ENCODE measurements at places on chromosomes 7 and 10.
A peak's percentile ranks its signal among the peaks of the same experiment; 100 is the strongest.

- DNase-seq = no peak
Observed at GRCh38 chr7:2927592-2927991, 83.5 kb upstream of the GNA12 start.

GRCh38 chr10:77836299-77836820 lies 90.2 kb downstream of the DLG5 start:
- DNase-seq = no peak

GRCh38 chr10:57627642-57628178 lies 640.0 kb downstream of the IPMK start:
- no peak for DNase-seq

DNA sequence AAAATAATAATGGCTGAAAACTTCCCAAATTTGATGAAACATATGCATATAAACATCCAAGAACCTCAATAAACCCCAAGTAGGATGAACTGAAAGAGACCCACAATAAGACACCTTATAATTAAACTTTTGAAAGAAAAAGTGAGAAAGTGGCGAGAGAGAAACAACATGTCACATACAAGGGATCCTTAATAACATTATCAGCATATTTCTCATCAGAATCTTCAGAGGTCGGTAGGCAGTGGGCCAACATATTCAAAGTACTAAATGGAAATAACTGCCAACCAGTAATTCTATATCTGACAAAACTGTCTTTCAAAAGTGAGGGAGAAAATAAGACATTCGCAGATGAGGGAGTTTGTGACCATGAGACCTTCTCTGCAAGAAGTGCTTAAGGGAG lies 16.6 kb upstream of the CCDC6 start:
- no peak for DNase-seq

- DNase-seq = no peak
Observed at GRCh38 chr7:19177269-19177668, 32.0 kb upstream of the FERD3L start.

DNA sequence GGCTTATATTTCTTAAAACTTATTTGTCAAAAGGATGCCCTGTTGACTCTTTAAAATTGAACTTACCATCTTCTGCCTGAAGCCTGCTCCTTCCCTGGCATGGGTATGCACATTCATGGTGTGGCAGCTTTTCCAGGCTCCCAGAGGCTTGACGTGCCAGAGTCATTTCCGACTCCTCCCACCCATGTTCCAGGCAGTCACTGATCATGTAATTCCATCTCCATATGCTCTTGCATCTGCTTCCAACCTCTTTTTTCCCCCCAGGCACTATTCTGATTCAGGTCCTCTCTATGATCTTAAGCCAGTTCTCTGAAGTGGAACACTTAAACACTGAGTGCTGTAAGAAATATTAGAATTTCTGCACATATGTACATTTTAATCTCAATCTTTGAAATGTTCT lies 82.2 kb downstream of the CFAP58 start:
- DNase-seq = no peak

DNA sequence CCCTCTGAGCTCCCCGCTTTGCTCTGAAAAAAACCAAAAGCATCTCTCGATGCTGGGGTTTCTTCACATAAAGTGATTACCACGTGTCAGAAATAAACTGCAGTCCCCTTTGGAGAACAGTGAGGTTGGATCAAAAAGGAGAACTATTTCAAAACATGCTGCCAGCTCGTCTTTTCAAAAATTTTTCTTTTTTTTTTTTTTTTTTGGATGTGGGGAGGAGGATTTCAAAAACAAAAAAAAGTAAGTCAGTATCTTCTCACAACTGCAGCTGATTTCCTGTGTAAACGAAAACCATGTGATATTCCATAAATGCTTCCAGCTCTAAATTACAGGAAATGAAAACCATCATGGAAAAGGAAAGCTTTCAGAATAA lies 155.0 kb upstream of the LYZL2 start:
- DNase-seq = no peak

DNA sequence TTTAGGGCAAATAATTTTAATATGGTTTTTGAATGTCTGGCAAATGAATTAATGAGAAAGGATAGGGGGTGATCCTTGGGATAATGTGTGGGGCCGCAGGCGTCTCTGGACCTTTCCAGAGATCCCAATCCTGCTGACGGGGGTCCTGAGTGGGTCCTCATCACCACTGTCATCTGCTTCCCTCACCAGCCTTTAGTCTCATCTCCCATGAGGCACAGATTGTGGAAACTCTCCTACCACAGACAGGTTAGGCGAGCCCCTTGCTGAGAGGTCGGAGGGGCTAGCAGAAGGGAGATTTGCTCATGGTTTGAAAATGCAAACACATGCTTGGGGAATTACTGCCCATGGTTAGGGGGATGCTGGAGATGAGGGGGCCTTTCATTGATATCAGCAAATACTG lies 484.6 kb downstream of the RPS24 start:
- no peak for DNase-seq

DNA sequence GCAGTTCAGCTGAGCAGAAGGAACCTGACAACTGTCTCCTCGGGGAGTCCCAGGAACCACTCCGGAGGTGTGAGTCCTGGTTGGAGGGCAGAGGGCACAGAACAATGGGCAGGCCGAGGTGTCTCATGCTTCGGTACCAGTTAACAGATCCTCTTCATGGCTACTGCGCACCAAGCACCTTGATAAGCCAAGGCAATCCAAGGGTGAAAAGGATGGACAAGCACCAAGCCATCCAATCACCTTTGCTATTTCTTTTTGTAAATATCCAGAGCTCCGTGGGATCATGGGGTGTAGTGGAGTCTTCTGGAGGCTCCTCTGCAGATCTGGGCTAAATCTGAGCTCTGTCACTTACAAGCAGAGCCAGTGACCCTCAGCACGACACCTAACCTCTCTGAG lies 233.5 kb downstream of the WDR11 start:
- DNase-seq = no peak

DNA sequence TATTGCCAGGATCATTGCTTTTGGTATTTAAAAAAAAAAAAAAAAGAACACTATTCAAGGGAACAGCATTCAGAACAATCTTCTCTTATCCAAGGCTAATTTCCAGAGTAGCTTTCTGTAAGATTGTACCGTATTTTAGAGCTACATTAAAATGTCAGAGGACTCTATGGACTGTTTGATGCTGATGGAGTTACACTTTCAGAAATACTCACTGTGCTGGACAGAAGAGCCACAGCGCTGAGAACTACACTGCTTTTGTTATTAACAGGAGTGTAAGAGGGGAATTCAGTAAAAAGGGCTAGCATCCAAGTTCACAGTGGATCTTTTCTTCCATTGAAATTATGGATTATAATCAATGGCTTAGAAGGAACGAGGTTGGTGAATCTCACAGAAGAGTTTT lies 247.7 kb downstream of the AHR start:
- DNase-seq = no peak

DNA sequence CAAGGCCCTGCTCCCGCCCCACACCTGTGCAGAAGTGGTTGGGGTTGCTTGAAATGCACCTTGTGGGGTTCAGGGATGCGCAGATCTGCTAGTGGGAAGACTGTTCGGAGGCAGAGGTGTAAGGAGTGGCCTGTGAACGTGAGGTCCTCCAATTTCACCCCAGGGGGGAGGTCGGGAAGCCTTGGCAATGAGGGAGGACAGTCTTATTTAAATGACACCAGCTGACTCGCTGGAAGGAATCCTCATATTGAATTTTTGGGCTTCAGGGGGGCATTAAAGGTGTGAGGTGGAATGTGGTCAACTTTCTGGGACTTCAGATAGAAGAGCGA lies 218.8 kb upstream of the CELF2 start:
- no peak for DNase-seq

GRCh38 chr10:71475243-71475871 lies 78.6 kb downstream of the CDH23 start:
- no peak for DNase-seq

DNA sequence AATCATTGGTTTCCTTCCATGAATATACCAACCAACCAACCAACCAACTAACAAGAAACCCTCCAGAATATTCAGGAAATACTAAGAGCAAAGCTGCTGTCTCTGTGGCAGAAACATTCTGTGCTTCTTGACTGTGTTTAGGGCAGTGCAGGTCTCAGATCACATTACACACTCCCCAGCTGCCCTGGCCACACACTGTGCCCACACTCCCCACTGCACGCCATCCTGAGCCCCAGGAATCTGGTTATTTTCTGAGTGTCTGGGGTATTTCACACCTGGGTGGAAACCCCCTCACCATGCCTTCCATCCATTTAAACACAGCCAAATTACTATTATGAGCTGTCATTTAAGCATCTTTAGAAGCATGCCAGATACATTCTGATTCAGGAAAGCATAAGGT lies 183.7 kb upstream of the ANK3 start:
- peak; percentile 80 for DNase-seq

DNA sequence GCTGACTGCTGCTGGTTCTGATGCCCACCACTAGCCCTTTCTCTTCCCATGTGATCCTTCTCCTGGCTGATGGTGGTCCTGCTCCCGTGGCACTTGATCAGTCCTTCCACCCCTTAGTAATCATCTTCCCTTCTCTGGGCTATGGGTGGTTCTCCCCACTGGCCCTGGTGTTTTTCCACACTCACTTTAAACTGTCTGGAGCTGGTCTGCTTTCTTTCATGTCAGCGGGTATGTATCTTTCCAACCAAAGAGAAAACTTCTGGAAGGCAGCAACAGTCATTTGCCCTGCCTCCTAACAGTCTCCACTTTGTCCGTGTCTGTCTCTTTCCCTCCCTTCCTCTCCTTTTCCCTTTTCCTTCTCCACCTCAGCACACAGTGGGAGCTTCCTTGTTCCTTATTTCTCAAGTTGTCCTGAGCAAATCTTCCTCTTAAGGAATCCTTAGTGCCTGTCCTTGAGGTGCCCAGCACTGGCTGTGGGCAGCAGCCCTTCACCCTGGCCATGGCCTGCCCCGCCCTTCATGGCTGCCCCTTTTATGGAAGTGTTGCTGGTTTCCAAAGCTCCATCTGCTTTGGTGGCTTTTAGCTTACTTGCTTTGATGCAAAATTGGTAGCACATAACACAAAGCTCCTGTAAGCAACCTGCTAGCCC lies 189.0 kb downstream of the TCF7L2 start:
- DNase-seq = no peak

DNA sequence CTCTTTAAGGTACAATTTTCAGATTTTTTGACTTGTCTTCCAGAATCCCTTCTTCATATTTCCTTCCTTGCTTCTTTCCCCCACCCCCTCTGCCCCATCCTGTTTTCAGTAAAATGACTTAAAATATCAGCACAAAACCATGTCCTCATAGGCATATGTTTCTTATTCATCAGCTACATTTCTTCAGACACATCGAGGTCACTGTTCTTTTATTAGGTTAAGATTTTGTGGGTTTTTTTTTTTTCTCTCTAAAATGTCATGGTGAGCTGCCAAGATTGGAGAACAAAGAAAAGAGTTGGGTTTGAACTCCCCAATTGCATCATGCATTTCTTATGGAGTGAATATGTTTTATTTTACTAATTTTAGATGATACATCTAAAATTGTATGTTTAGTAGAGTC lies 35.8 kb downstream of the LAMB4 start:
- DNase-seq = no peak

GRCh38 chr7:120370954-120371353 lies 98.0 kb downstream of the KCND2 start:
- no peak for DNase-seq

DNA sequence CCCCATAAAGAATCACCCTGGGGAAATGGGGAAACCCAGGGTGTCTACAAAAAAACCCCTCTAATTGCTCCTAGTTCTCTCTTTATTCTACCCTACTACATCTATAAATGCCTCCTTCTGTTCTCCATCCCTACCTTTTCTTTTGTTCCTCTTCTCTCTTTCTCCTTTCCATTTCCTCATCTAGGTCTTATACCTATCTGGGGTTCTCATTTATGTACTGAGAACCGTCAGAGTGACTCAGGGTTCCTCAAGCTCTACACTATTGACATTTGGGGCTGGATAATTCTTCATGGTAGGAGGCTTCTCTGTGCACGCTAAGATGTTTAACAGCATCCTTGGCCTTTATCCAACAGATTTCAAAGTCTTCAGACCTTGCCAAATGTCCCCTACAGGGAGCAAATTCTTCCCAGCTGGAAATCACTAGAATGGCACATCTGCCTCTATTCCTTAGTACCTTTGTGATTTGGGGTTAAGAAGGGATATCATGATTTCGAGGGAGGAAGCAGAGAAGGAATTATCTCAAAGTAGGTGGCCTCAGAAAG lies 137.4 kb upstream of the PTN start:
- DNase-seq = no peak

- no peak for DNase-seq
Observed at GRCh38 chr7:104176332-104176731, 31.5 kb downstream of the ORC5 start.

- no peak for DNase-seq
Observed at GRCh38 chr7:140542228-140542603, 62.9 kb upstream of the MKRN1 start.

DNA sequence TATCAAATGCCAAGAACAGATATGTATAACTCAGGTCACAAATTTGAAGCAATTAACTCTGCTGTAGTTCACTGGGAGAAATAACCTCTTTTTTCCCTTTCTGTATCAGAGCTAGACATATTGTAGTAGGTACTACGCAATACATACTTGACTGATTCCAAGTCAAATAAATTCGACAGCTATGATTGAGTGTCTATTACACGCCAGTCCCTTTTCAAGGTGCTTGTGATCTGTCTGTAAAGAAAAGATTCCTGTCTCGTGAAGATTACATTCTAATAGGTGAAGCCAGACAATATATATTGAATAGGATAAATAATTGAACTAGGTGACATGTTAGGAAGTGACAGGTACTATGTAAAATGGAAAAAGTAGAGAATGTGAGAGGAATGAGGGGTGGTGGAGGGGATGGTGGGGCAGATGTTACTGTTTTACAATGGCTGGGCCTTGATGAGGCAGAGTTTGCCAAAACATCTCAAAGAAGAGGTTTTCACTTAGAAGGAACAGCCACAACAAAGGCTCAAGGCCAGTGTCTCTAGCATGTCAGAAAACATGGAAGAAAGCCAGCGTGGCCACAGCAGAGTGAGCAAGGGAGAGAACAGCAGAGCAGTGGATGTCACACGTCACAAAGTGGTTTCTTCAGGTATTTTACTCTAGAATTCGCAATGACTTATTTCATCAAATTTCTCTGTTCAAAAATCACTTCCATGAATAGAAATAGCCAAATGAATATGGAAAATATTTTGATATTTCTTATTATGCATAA lies 282.6 kb upstream of the CACNA2D1 start:
- no peak for DNase-seq

GRCh38 chr10:4834898-4835405 lies 8.9 kb downstream of the AKR1E2 start:
- no peak for DNase-seq

GRCh38 chr7:134353411-134353810 lies 36.7 kb upstream of the SLC35B4 start:
- DNase-seq = no peak

GRCh38 chr10:2972216-2972615 lies 95.1 kb upstream of the PFKP start:
- no peak for DNase-seq

DNA sequence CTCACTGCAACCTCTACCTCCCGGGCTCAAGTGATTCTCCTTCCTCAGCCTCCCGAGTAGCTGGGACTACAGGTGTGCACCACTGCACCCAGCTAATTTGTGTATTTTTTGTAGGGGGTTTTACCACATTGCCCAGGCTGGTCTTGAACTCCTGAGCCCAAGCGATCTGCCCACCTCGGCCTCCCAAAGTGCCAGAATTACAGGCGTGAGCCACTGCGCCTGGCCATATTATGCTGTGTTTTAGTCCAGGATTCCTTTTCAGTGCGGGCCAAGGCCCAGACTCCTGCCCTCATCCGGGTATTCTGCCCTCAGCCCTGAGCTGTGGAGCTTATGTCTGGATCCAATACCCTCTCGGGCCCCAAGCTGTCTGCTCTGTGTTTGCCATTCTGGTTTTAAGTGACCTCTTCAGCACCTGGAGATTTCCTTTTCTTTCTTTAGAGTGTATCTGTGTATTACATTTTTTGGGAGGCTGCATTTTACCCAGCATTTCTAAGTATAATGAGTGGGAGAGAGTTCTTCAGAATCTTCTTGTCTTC lies 114.9 kb downstream of the BUB3 start:
- DNase-seq = no peak

Data from ACHN (cell line).